Right lung (tissue), 10 donors: ENCODE measurements at places on chromosomes 3 and 15.
A peak's percentile ranks its signal among the peaks of the same experiment; 100 is the strongest.

DNA sequence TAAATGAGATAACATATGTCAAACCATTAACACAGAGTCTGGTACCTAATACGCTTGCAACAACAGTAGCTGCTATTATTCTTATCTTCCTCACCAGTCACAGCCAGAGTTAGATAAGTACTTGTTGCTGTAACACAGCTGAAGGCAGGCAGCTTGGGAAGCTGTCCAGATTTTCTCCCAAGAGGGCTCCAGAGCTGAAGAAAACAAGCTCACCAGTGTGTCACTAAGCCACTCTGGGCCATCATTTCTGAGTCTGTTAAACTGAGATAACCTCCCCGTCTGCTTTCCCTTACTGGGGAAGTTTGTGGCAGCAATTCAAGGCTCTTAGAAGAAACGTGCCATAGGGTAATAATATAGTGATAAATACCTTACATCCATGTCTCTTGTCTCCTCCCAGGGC lies 226.3 kb downstream of the TAFA4 start:
- no peak for DNase-seq

DNA sequence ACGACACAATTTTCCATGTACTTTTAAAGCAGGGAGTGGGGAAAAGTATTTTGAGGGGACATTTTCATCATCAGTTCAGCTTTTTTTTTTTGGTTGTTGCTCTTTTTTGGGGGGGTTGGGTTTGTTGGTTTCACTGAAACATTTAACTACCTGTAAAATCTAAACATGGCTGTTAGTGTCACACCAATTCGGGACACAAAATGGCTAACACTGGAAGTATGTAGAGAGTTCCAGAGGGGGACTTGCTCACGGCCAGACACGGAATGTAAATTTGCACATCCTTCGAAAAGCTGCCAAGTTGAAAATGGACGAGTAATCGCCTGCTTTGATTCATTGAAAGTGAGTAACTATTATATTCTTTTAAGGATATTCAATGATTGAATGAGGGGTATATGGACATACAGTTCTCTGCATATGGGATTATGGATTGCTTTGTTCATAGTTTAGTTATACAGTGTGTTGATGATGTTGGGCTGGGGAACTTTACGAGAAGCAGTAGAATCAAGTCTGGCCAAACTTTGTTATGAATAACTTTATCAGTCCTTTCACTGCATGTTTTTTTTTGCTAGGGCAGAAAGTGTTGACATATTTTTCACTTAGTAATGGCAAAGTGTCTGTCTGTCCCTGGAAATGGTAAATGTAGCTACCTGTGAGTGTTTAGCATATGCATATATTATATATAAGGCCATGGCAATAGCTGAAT lies 31.5 kb downstream of the MBNL1 start:
- no peak for DNase-seq

- DNase-seq, result no peak
Observed at GRCh38 chr3:100090669-100091005, 23.7 kb downstream of the FILIP1L start.

- DNase-seq, result no peak
Observed at GRCh38 chr3:173630849-173631248, 233.3 kb downstream of the NLGN1 start.

GRCh38 chr3:87082796-87083440 lies 92.0 kb upstream of the VGLL3 start:
- no peak for DNase-seq

GRCh38 chr3:155664925-155665695 lies 79.8 kb downstream of the PLCH1 start:
- no peak for DNase-seq

- peak; percentile 76 for DNase-seq
Observed at GRCh38 chr3:171811295-171811912, 1.1 kb upstream of the PLD1 start.

GRCh38 chr15:51775967-51776816 lies 24.8 kb downstream of the TMOD2 start:
- no peak for DNase-seq

GRCh38 chr15:82910721-82911120 lies 41.8 kb downstream of the HOMER2 start:
- no peak for DNase-seq

DNA sequence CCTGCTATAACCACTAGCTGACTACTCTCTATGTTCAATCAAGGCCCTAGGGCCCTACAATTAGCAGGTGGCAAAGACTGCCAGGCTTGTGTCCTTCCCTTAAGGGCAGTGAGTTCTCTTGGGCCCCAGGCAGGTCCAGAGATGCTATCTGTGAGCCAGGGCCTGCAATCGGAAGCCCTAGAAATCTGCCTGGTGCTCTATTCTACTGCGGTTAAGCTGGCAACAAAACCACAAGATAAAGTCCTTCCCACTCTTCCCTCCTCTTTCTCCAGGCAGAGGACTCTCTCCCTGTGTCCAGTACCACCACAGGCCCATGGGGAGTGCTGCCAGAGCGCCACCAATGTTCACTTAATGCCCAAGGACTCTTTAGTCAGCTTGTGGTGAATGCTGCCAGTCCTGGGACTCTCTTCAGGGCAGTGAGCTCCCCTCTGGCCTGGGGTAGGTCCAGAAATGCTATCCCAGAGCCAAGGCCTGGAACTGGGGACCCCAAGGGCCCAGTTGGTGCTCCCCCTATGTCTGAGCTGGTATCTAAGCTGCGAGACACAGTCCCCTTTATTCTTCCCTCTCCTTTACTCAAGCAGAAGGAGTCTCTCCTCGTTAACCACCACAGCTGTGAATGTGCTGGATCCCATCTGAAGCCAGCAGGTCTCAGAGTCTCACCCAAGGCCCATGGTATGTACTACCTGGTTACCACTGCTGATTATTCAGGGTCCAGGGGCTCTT lies 34.7 kb downstream of the XXYLT1 start:
- no peak for DNase-seq

DNA sequence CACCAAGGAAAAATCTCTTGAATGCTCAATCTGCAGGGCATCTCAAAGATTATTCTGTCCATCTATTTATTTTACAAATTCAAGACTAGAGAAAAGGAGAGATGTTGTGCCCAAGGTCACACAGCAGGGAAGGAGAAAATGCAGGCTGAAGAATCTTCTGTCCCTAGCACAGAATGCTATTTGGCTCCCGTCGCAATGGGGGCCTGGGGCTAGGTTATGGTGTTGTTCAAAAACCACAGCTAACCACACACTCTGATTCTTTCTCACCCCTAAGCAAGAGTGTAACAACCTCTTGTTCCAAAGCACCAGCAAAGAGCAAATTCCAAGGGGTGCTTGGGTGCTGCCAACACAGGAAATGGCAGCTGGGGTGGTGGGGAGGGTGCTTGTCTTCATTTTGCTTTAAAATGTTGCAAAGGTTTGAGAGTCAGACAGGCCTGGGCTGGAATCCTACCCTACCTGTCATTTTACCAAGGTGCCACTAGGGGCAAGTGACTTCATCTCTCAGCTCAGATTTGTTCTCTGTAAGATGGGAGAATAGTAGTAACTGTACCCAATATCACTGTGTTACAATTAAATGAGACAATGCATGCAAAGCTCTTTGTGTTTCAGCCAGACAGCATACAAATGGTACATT lies 112.5 kb downstream of the ADAMTS9 start:
- DNase-seq, result no peak

DNA sequence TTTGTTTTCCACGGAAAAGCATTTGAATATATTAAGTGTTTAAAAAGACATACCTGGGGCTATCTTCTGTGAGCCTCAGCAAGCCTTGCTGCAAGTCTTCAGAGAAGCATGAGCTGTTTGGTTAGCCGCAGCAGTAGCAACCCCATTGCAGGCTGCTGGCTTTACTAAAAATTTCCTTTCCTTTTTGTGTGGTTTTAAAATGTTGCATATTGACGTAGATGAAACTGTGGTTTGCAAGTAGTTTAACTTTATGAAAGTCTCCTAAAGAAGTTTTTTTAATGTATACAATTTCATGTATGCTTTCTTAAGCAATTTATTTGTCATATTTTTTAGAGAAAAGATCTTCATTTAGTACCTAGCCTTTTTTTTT lies at the start of gene GPR171:
Gene GPR171 (minus strand): TSS at position 166 of the 370 bp plus-strand sequence. CDS start 3,830 bp downstream, outside the sequence.
- DNase-seq, result no peak

DNA sequence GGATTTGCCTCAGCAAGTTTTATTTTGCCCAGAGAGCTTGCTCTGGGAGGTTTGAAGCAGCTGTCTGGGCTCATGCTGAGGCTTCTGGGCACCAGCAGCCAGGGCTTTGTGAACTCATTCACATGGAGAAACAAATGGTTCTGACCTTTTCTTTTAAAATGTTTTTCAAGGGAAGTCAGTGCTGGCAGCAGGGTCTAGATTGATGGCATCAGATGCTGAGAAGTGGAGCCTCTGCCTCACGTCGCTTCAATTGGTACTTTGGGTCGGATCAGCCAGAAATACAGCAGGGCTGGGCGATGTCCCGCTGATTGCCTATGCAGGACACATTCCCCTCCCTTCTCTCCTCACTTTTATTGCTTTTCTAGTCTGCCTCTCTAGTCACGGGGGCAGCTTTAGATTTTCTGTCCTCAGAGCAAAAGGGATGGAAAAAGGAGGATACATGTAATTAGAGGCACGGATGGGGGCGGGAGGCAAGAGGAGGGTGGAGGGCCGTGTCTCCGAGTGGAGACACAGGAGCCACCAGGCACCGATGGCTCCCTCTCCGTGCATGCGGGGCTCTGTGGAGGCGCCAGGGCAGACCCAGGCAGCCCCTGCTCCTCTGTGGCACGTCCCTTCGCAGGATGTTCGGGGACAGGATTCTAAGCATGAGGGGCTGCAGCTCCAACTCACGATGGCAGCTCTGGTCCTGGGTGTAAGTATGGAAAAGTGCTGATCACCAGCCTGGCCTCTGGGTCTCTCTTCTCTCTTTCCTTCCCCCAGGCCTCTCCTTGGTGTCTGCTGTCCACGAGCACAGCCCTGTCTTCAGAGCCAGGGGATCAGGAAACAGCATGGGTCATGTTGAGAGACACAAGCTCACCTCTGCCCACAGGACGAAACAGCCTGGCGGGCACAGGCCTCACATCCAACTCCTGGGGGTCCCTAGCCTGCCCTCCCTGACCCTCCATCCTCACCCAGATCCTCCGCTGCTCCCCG lies 116.1 kb downstream of the FAM43A start:
- DNase-seq, result no peak

GRCh38 chr15:69677403-69677802 lies 224.8 kb downstream of the RPLP1 start:
- DNase-seq, result no peak

GRCh38 chr3:123300583-123300982 lies 98.8 kb downstream of the SEC22A start:
- DNase-seq, result no peak

DNA sequence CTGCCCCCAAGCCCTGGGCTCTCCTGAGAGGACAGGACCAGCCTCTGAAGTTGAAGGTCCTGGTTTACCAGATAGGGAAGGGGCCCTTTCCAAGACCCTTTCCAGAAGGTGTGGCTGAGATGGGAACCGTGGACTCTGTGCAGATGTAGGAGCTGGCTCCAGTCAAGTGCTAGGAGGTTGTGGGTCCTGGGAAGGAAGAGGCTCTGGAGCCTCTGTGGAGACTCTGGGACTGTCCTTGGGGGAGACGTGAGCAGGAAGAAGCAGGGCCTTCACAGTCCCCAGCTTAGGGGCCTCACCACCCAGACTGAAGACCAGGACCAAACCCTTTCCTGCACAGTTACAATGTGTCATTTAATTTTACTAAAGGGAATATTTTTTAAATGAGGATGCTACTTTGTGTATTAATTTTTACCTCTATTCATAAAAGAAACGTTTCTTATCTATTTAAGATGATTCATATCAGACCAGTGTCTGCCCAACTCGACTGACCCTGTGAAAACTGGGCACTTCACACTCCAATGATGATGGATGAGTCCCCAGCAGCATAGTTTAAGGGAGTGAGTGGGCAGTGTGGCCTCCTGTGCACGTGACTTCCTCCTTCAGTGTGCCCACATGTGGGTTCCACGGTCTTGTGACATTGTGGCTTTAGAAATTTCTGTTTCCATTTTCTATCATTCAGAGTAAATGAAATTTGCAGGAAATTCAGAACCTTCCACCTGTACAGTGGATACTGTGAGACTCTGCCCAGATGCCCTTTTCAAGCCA lies 10.9 kb downstream of the CCR5AS start:
- no peak for DNase-seq

GRCh38 chr3:64685331-64685799 lies 2.4 kb downstream of the ADAMTS9 start:
- peak; percentile 75 for DNase-seq

DNA sequence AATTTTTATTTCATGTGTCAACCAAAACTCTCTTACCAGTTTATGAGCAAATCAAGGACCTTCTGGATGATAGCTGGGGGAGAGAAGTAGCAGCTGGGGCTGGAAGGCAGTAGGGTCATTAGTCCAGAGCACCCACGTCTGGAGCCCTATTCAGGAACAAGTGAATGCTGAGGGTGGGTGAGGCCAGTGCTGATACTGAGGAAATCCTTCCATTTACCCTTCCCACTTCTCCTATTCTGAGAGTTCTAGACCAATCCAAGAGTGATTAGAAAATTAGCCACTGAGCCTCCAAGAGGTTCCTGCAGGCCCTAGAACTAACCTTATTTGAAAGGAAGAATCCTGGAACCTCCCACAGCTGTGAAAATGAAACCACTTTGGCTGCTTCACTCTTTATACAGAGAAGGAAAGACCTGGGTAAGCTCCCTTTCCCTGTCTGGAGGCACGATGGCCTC lies 46.2 kb upstream of the VILL start:
- DNase-seq, result no peak

- no peak for DNase-seq
Observed at GRCh38 chr3:94206291-94206690, 143.4 kb downstream of the NSUN3 start.

DNA sequence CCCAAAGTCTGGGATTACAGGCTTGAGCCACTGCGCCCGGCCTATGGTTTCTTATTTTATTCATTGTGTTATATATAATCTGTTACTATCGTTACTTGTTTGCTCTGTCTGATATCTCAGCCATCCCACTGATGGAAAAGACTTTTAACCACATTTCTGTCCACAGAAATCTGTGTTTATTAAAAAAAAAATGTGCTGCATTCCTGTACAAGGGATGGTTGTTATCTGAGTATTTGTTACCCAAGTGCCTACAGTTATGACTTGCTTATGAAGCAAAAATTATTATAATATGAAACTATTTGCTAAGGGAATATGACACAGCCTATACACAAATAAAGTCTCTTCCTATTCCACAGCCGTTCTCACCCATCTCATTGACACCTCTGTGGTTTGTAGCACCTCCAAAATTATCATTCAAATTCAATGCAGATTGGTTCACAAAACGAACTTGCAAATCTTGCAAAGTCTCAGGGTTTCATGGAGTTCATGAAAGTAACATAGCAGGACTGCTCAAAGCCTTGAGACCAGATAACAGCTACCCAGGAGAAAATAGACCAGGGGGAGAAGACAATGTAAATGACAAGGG lies 47.4 kb upstream of the UBE2E1 start:
- no peak for DNase-seq
